Lower leg skin (tissue), 4 donors: ENCODE measurements at places on chromosomes 7 and 10. TPM values are rescaled to one million over a fixed set of nuclear protein-coding genes. Genes with fewer than 3 reads are reported as not detected.

DNA sequence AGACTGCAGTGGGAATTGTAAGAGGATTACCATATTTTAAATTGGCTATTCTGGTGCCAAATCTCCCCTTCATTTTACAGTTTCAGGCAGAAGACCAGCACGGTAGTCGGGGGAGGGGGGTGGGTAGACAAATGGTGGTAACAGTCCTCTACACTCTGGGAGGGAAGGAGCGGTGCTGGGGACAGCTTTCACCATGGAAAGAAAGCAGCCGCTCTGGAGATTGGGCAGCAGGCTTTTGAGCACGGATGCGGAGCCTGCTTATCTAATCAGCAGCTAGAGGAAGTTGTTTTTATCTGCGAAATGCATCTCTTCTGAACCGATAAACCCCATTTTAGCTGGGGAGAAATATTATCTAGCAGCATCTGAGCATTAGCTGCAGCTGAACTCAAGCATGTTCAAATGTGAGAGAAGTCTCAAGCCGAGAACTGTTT is 28.7 kb downstream of the IKZF1 start:
- no peak for DNase-seq

DNA sequence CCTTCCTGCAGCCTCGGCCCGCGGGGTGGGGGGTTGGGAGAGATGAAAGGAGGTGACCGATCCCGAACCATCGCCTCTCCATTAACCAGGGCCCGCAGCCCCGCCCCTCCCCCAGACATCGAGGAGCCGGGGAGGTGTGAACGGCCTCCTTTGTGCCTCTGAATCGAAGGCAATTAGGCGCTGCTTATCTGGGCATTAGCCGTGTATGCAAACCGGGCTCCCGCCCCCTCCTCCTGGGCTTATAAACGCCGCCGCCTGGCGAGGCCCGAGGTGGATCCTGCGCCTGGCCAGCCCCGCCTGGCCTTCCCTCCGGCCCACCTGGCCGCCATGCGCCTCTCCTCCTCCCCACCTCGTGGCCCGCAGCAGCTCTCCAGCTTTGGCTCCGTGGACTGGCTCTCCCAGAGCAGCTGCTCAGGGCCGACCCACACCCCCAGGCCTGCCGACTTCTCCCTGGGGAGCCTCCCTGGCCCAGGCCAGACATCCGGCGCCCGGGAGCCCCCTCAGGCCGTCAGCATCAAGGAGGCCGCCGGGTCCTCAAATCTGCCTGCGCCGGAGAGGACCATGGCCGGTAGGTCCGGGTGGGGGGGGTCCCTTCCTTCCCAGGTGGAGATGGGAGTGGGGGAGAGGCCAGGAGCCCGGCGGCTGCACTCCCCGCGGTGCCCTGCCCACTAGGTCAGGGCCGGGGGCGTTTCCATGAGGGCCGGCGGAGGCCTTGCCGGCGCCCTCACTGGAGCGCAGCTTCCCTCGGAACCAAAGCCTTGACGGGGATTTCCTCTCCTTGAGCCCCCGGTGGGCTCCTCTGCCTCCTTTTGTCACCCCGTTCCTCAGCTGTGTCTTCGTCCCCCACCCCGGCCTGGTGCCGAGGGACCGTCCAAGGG is at the start of gene VENTX:
Gene VENTX, plus strand, starts transcription at position 268 of the 878 bp plus-strand sequence. Its CDS starts 60 bp downstream, at position 328.
- no peak for DNase-seq

The PRF1 gene
- 1.3 TPM for total RNA-seq

The NKX1-2 gene
- 0.78 TPM for total RNA-seq

The RET gene
- 1.3 TPM for total RNA-seq

GRCh38 chr10:105952153-105952552 is 1212.4 kb downstream of the SORCS1 start:
- no peak for DNase-seq

- no peak for DNase-seq
Measured at GRCh38 chr10:91123261-91123660, 97.2 kb upstream of the PCGF5 start.

DNA sequence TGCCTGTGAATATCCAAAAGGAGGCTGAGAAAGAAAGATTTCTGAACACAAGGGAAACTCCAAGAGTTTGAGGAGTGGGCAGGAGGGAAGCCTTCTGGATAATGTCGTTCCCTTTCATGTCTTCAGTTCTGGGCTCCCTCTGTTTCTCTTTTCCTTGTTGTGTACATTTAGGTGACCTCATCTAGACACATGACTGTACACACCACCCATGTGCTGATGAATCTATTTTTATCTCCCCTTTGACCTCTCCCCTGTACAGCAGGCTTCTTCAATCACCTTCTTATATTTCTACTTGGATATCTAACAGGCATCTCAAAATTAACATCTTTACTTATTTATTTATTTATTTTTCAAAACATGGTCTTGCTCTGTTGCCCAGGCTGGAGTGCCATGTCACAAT is 363.1 kb downstream of the GATA3 start:
- DNase-seq = no peak

- DNase-seq = no peak
Measured at GRCh38 chr7:85567983-85568382, 381.1 kb upstream of the SEMA3D start.

DNA sequence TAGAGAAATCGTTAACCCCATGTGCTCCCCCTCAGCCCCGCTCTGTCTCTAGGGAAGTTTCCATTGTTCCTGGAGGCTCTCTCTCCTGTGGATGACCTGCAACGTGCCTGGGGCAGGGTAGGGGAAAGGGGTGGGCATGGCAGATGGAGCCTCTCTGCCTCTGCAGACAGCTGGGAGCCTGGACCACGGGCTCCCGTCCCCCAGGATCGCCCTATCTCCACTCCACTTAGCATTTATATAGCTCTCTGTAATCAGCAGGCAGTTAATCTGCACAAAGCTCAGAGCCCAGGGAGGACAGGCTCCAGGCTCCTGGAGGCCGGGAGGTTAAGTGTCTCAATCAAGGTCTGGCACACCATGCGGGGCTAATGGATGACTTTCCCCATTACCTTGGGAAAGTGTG is 369.7 kb downstream of the PLXNA4 start:
- DNase-seq = no peak

- DNase-seq = no peak
Measured at GRCh38 chr10:34150103-34150502, 665.0 kb downstream of the PARD3 start.

The FBH1 gene
- 92.6 TPM for total RNA-seq

DNA sequence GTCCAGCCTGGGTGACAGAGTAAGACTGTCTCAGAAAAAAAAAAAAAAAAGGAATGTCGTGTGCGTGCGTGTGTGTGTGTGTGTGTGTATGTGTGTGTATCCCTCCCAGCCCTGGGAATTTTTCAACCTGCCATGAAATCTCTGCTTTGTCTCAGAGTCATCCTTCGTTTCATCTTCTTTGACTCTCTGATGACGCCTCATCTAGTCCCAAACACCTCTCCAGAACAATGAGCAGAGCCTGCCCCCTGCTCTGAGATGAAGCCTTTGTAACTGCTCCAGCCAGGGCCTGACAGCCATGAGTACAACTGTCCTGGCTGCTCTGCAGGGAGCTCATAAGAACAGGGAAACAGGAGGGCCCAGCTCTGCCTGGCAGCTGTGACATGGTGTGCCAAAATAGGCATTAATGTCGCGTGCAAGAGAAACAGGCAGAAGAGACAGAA is 149.5 kb downstream of the FAM107B start:
- no peak for DNase-seq

The TRIM56 gene
- total RNA-seq = 16.9 TPM

DNA sequence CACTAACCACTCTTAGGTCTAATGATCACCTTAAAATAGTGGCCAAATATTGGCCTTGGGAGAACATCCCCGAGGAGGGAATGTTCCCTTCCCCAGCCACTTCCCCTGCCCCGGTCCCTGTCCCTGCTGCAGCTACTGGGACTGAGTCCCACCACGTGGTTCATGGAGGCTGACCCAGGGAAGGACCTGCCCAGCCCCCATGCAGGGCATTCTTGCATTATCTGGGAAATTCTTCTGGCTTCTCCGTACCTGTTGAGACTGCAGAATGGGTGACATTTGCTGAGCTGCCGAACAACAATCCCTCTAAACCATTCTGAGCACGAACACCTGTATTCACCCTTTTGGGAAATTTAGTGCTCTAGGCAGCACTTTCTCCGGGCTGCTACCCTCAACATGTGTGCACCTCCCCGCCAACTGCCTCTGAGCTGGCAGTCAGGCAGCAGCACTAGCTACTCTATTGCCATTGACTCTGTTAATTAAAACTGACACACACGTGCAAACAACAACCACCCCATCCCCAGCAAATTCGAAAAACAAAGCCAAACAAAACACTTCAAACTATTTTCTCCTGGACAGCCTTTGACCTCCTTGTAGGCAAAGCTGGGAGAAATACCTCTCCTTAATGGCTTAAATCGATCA is 567.4 kb upstream of the MKI67 start:
- DNase-seq = no peak

GRCh38 chr7:54961391-54961790 is 57.4 kb upstream of the EGFR start:
- DNase-seq = no peak

The CRCP gene
- total RNA-seq = 48.0 TPM

- DNase-seq = no peak
Measured at GRCh38 chr10:644076-644942, 45.2 kb downstream of the DIP2C start.

- DNase-seq = no peak
Measured at GRCh38 chr10:33087152-33087551, 129.1 kb upstream of the ITGB1 start.

DNA sequence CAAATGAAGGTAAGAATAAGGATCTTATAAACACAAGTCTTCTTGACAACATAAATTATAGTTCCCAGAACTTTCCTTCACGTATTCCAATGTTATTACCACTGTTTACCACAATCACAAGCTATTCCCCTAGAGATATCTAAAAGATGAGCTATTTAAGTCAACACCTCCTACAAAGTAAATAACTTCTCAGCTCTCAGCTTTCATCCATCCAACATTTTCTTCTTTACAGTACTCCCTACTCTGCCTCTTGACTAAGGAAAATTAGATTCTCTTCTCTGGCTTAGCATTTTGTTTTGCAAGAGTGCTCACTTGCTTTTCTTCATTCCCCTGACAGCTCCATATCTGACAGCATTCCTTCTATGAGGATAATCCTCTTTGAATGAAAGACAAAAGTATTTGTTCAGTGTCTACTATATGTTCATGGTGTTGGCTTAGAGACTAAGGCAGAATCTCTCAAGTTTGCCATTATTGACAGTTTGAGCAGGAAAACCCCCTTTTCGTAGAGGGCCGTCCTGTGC is 93.0 kb upstream of the IL6 start:
- DNase-seq = no peak

- DNase-seq = no peak
Measured at GRCh38 chr7:114269714-114270113, 144.9 kb upstream of the FOXP2 start.

The BTBD16 gene
- total RNA-seq = 2.7 TPM

DNA sequence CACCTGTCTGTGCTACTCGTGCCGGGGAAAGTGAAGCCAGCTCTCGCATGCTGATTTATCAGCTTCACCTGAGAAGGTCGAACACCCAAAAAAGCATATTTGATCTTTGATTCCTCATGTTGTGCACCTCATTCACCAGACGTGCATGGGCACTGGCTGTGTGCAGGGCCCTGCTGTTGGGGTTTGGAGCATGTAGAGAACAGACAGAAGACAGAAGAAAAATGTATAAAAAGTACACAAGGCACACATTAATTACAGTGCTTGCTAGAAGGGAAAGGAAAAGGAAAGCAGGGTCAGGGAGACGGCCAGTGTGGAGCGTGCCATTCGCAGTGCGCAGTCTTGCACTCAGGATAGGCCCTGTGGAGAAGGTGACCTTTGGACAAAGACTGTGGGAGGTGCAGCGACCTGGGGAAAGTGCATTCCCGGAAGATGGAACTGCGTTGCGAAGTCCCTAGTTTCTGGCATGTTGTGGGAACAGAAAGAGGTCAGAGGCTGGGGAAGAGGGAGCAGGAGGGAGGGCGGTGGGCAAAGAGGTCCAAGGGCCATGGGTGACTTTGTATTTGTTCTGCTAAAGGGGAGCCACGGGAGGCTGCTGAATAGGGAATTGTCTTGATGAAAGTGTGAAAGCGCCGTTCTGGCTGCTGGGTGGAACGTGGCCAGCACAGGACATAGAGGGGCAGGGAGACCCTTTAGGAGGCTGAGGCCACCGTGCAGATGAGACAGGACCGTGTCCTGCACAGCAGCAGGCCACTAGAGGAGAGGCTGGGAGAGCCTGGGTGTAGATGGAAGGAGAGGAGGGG is 232.8 kb downstream of the GLRX3 start:
- peak; percentile 60 for DNase-seq

DNA sequence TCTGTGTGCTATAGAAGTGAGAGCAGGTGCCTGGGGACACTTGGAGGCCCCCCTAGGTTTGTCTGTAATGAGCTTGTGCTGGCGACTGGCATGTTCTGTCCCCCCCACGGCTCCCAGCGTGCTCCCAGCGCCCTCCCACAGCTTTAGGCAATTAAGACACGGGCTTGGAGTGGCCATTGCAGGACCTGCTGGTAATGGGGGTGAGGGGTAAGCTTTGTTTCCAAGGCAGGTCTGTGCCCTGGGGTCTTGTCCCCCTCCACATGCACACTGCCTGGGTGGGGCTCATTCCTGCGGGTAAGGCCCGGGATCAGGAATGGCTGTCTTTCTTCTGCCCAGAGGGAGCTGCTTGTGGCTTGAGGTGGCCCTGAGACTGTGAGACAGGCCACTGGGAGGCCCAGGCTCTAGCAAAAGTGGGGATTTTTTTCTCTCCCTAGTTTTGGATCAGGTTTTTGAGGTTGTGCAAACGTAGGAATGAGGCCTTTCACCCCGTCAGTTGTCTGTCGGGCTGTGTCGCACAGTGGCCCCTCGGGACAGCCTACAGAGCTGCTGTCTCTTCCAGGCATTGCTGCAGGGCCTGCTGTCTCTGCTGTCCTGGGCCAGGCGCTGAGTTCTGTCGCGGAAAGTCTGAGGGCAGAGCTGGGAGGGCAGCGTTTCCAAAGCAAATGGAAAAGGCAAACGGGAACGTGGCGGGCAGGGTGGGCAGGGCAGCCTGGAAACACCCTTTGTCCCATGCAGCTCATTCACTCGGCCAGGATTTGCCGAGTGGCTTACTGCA is 107.4 kb downstream of the LHPP start:
- DNase-seq = no peak

DNA sequence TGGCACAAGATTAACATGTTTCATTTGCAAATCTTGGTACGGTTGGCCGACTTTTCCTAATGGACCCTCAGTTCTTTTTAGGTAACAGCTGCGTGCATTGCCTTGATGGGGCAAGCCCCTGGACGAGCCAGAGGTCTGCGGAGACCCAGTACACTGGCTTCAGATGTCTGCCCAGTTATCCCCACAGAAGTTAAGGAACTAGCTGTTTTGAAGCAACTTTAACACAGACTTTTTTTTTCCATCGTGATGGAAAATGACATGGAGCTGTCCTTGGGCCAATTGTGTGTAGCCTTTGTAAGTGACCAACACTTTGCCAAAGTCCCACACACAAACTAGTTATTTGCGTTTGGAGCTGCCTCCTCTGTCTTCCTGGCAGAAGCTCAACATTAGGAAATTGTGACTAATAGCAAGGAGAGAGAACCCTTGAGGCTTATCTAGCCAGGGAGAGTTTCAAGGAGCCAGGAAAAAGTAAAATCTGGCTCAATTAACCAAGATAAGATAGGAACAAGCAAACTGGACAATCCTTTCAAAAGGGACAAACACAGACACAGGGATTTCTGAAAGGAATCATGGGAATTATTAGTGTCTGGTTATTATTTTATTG is 99.6 kb upstream of the BMPER start:
- no peak for DNase-seq

The LLCFC1 gene
- total RNA-seq = not detected
